HFF-Myc (cell line): ENCODE measurements at places on chromosomes 3 and 15.

DNA sequence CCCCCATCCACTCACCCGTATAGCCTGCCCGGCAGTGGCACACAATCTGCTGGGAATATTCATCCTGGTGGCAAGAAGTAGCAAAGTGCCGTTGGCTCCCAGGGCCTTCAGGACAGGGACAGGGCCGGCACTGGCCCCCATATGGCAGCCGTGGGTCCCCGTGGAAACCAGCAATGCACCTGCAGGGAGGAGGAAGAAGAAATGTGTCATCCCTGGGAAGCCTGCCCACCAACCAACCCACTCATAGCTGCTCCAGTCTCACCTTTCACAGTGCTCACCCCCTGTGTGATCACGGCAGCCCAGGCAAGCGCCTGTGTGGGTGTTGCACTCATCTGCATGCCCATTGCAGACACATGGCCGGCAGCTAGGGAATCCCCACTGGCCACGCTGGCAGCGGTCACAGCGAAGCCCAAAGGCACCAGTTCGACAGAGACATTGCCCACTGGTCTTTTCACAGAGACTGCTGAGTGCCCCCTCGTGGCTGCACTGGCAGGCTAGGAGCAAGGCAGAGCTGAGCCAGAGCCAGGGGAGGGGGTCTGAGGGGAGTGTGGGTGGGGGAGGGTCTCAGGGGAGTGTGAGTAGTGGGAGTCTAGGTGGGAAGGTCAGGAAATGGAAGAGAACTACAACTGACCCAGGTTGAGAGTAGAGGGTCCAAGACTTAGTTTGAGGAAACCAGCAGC, 4.5 kb upstream of the USP19 start:
- no peak for DNase-seq

DNA sequence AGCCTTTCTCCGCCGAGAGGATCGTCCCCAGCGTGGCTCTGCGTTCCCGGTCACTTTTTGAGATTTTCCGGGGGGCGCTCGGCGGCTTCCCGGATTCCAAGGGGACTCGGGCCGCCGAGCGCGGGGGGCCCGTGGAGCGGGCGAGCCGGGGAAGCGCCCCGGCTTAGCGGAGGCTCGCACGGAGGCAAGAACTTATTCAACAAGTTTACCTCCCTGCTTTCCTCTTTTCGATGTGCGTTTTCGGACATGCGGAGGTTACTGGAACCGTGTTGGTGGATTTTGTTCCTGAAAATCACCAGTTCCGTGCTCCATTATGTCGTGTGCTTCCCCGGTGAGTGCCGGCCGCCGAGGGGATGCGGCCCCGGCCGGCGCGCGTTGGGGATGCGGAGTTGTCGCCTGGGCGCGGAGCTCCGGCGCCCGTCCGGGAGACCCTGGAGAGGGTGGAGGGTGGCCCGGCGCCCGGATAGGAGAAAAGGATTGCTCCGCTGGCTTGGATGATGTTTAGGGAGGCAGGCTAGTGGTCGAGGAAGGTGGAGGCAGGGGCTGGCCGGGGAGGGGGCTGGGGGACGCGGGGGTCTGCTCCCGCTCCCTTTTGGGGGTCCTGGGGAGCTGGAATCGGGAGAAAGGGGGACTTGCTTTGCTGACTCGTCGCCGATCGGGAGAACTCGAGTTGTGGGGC, 810 bp downstream of the PTPRG start:
- DNase-seq = no peak

DNA sequence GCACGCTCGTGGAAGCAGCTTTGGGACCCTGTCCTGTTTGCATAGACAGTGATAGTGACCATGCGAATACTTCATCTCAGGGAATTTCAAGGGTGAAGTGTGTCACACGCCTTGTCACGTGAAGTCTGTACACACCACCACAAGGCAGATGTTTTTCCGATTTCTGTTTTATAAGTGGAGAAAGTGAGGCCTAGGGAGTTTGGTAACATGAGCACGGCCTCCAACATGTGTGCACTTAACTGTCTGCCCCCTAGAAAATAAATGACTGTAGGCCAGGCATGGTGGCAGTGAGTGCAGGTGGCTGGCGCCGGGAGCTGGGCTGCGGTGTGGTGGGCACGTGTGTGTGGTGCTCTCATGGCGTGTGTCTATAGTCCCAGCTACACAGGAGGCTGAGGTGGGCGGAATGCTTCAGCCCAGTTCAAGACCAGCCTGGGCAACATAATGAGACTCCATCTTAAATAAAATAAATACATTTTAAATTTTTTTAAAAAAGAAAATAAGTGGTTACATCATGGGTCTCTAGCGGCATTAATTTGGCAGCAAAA, 42.0 kb downstream of the WHAMM start:
- DNase-seq = no peak

- no peak for DNase-seq
These were observed 3.2 kb upstream of the SLC7A14 start for GRCh38 chr3:170589113-170589512.

GRCh38 chr3:175046601-175047000, 187.5 kb downstream of the NAALADL2 start:
- DNase-seq = no peak

GRCh38 chr15:60890375-60891230, 338.5 kb downstream of the RORA start:
- DNase-seq = no peak

- no peak for DNase-seq
These were observed 11.1 kb downstream of the ATXN7 start for GRCh38 chr3:63874769-63875168.

GRCh38 chr3:66453651-66454463, 47.0 kb downstream of the LRIG1 start:
- no peak for DNase-seq

GRCh38 chr15:73684581-73685455, 635 bp downstream of the CD276 start:
- DNase-seq = no peak
